Tibial artery (tissue), 4 donors: ENCODE measurements at places on chromosomes 5 and 9.
A peak's percentile ranks its signal among the peaks of the same experiment; 100 is the strongest.

DNA sequence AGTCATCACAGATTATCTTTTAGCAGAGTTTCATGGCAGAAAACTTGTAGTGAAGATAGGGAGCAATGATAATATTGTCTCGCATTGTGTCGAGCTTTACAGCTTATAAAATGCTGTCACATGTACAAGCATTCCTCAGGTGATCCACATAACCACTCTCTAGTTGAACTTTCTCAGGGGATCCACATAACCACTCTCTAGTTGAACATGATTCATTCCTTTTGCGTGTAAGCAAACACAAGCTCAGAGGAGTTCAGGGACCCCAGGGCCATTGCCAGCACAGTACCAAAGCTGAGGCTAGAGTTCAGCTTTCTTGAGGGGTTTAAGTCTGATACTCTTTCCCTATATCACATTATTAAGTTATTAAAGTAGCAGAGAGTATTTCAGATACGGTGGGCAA lies 86.7 kb downstream of the CDH6 start:
- H3K27me3 ChIP-seq = no peaks in the 10 kb centered on the region
- no peak overlapping the region for H3K4me3 ChIP-seq
- H3K27ac ChIP-seq = no peak overlapping the region
- no peak for DNase-seq
- H3K4me1 ChIP-seq = peaks cover 23% of the 10 kb centered on the region

DNA sequence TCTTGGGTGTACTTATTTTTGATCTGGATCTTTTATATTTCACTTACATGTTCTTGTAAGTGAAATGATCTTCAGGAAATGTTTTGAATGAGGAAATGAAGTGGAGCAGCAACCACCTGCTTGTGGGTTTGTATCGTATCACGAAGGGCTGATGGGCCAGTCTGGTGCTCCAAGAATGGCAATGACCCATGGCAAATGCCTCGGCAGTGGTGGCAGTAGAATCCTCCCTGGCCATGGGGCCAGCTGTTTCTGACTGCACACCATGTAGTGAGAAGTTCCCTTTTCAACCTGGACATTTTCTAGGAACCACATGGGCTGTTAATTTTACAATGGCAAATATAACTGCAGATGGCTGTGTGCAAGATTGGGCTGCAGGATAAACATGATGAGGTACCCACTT lies 29.9 kb downstream of the MAT2B start:
- H3K27ac ChIP-seq = no peak overlapping the region
- H3K4me3 ChIP-seq = no peak overlapping the region
- no peaks in the 10 kb centered on the region for H3K36me3 ChIP-seq
- H3K4me1 ChIP-seq = no peaks in the 10 kb centered on the region
- no peak for DNase-seq

DNA sequence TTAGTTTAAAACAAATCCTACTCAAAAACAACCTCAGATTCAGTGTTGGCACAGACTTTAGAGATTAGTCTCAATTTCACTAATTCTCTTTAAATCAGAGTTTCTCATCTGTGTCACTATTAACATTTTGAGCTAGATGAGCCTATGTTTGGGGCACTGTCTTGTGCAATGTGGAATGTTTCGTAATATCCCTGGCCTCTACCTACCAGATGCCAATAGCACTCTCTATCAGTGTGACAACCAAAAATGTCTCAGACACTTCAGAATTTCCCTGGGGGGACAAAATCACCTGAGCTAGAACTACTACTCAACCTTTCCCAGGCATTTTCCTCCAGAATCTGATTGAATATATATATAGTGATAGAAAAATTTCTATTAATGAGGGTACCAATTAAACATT lies 465.2 kb upstream of the RGMB start:
- no peaks in the 10 kb centered on the region for H3K4me1 ChIP-seq
- H3K27ac ChIP-seq = no peak overlapping the region
- no peak for DNase-seq
- no peaks in the 10 kb centered on the region for H3K27me3 ChIP-seq
- H3K36me3 ChIP-seq = no peaks in the 10 kb centered on the region

- H3K36me3 ChIP-seq = no peaks in the 10 kb centered on the region
- peak overlapping the region; percentile 69 for H3K27ac ChIP-seq
- peak overlapping the region; percentile 61 for H3K4me3 ChIP-seq
- H3K27me3 ChIP-seq = no peaks in the 10 kb centered on the region
- DNase-seq = no peak
Observed at GRCh38 chr5:181217803-181218062, 5.3 kb upstream of the TRIM41 start.

DNA sequence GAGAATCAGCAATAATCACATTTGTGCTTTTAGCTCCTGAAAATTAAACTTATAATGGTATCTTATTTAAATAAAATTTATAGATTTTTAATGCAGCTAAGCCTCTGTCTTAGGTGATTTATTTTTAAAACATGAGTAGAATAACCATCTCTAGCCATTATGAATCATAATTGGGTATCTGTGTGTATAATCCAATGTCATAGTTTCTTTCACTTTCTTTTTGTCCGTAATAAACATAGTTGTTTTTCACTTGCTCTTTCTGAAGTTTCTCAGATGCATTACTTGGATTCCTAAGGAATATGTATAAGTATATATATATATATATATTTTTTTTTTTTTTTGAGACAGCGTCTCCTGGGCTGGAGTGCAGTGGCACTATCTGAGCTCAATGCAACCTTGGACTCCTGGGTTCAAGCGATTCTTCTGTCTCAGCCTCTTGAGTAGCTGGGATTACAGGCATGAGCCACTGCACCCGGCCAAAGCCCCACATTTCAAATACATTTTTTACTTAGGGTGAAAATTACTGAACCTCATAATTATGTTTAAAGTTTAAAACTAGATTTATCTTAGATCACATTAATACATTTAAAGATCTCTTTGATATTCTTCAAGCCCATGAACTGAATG lies 377.1 kb downstream of the PRDM9 start:
- no peaks in the 10 kb centered on the region for H3K36me3 ChIP-seq
- no peak overlapping the region for H3K27ac ChIP-seq
- no peak overlapping the region for H3K4me3 ChIP-seq
- no peaks in the 10 kb centered on the region for H3K27me3 ChIP-seq

DNA sequence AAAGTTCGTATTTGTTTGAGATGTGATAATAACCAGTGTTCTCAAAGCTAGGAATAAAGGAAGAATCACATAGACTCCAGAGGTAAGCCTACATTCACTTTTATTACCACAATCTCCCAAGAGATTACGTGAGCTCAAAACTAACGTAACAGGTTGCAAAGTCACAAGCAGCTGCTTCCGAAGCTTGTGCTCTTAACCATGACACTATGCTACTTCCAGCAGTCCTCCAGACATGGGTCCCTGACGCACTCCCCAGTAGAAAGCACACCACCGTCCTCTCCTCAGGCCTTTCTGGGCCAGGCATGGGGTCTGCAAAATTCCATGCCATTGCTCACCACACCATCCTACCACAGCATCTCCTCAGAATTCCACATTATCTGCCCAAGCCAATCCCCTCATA lies 84.6 kb downstream of the PAX5 start:
- no peak overlapping the region for H3K27ac ChIP-seq
- DNase-seq = no peak
- H3K4me3 ChIP-seq = no peak overlapping the region
- peaks cover 15% of the 10 kb centered on the region for H3K27me3 ChIP-seq
- H3K4me1 ChIP-seq = no peaks in the 10 kb centered on the region

DNA sequence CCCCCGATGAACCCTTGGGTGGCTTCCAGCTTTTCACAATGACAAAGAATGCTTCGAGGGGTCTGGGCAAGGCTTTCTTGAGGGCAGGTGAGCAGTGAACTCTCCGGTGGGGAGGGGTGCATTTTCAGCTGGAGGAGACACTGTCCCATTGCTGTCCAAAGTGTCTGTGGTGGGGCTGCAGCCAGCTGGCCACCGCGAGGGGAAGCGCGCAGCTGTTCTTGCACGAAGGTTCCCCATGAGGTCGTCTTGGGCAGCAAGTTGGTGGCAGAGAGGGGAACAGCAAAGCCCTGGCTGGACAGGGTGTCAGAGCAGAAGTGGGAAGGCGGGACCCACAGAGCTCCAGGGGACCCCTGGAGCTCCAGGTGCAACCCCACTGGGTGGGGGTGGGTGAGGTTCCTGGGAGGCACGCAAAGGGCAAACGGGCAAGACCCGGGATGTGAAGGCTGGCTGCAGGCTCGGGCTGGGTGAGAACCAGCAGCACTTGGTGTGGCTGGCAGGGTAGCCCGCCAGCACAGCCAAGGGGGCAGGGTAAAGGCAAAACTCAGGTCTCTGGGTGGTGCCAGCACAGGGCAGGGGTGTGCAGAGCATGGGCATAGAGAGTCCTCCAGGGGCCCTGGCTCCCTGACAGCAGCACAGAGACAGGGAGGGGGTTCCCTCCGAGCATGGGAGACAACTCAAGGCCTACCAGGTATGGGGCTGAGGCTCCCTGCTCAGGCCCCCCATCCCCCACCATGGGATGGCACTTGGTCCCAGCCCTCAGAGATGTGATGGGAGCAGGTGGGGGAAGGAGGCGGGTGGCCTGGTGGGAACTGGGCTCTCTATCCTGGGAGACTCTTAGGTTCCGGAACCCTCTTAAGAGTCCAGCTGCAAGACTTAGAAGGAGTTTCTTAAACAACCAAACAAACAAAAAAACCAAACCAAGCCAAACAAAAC lies 26.6 kb downstream of the TSPAN17 start:
- no peak overlapping the region for H3K4me3 ChIP-seq
- no peaks in the 10 kb centered on the region for H3K36me3 ChIP-seq
- no peaks in the 10 kb centered on the region for H3K4me1 ChIP-seq
- DNase-seq = no peak
- no peaks in the 10 kb centered on the region for H3K27me3 ChIP-seq
- H3K27ac ChIP-seq = no peak overlapping the region

GRCh38 chr5:23217159-23217558 lies 290.2 kb upstream of the PRDM9 start:
- H3K4me3 ChIP-seq = no peak overlapping the region
- no peaks in the 10 kb centered on the region for H3K4me1 ChIP-seq
- H3K36me3 ChIP-seq = no peaks in the 10 kb centered on the region
- no peak overlapping the region for H3K27ac ChIP-seq

- no peak overlapping the region for H3K4me3 ChIP-seq
- no peaks in the 10 kb centered on the region for H3K36me3 ChIP-seq
- DNase-seq = no peak
- H3K27me3 ChIP-seq = no peaks in the 10 kb centered on the region
Observed at GRCh38 chr5:167688341-167689130, 602.9 kb upstream of the WWC1 start.

GRCh38 chr5:57324861-57325260 lies 151.0 kb downstream of the GPBP1 start:
- H3K36me3 ChIP-seq = no peaks in the 10 kb centered on the region
- H3K4me3 ChIP-seq = no peak overlapping the region
- H3K27ac ChIP-seq = no peak overlapping the region
- DNase-seq = no peak

DNA sequence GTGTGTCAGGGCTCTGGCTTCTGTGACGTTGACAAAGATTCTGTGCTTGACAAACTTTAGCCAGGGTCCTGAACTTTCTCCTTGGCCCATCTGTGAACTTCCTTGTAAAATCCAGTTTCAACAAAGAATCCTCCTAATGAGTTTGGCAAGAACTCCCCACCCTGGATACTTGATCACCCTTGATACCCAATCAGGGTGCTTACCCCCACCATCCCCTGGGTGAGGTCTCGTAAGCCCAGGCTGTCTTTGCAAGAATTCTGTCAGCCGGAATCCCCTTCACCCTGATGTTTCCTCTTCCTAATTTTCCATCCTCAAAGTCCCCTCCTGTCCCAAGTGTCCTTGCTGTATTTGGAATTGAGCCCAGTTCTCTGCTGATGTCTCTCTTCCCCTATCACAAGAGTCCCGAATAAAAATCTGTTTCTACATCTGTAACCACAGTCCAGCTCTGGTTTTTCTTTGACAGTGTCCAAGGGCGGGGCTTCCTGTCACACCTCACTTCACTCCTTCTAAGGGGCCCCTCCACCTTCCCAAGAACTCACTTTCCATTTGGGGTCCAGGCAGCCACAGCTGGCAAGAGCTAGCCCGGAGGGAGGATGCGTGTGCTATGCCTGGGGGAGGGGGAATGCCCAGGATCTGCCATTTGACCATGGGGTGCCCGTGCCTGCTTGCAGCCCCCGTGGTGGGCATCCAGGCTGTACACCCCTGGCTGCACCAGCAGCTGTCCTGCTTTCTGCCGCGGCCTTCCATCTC lies 2.7 kb upstream of the CARD19 start:
- peak overlapping the region; percentile 96 for H3K27ac ChIP-seq
- no peaks in the 10 kb centered on the region for H3K27me3 ChIP-seq
- H3K4me3 ChIP-seq = no peak overlapping the region
- H3K36me3 ChIP-seq = no peaks in the 10 kb centered on the region

- no peak for DNase-seq
- H3K27ac ChIP-seq = no peak overlapping the region
- H3K4me1 ChIP-seq = no peaks in the 10 kb centered on the region
- no peak overlapping the region for H3K4me3 ChIP-seq
- H3K36me3 ChIP-seq = no peaks in the 10 kb centered on the region
Observed at GRCh38 chr5:11584017-11584416, 320.2 kb downstream of the CTNND2 start.

DNA sequence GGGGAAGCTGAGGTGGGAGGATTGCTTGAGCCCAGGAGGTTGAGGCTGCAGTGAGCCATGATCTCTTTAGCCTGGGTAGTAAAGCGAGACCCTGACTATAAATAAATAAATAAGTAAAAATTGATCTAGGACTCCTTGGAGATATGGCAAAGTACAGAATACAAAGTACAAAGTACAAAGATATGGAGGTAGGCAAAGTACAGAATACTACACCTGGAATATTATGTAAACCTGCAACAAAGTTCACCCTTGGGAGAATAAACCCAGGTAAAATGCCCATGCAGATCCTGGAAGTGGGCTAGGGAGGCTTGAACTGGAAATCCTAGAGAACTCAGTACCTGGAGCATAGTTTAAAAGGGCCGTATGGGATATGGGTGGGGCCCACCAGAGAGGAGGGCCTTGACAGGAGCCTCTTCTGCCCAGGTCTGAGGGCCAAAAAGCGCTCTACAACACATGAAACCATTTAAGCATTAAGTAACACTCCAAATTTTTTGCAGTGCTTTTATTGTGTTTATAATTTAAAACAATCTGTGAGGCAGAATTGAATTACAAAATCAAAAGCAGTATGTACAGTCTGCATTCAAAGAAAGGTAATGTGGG lies 20.7 kb downstream of the TTC1 start:
- peaks cover 33% of the 10 kb centered on the region for H3K36me3 ChIP-seq
- no peaks in the 10 kb centered on the region for H3K27me3 ChIP-seq
- DNase-seq = no peak
- peaks cover 14% of the 10 kb centered on the region for H3K4me1 ChIP-seq
- H3K4me3 ChIP-seq = no peak overlapping the region
